ENCODE measurements at places on chromosomes 16 and 17.
A peak's percentile ranks its signal among the peaks of the same experiment; 100 is the strongest.

GRCh38 chr17:78781893-78782304, at the start of gene CYTH1:
CYTH1 (minus strand) TSS chr17:78782273; CDS start chr17:78782223, 50 bp downstream.
- no peak for DNase-seq

GRCh38 chr17:45162025-45162687, 481 bp downstream of the HEXIM2 start:
- no peak for DNase-seq

GRCh38 chr17:15398736-15399331, 57.4 kb upstream of the TEKT3 start:
- DNase-seq = no peak

DNA sequence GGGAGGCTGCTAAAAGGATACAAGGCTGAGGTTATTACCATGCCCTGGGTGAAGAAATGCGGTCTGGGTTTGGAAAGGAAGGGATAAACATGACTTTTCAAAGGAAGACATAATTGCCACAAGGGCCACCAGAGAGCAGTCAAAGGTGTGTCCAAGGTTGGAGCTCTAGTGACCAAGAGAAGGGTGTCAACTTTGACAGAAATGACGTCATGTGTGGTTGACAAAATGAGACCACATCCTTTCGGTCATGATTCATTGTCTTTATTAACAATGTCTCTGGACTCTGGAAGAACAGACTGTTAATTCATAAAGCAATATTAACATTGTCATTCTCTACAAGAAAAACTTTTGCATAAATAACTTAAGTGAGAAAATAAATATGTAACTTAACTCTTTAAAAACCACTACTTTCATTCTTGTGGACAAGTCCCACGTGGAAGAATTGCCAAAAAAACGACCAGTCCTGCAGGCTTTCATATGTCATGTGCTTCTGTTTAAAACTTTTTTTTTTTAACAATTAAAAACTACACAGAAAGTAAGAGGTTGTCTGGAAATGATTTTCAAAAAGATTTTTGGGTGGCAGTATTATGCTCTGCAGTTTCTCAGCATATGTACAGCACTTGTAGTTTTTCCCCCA, 5.0 kb downstream of the SOST start:
- peak; percentile 48 for DNase-seq

DNA sequence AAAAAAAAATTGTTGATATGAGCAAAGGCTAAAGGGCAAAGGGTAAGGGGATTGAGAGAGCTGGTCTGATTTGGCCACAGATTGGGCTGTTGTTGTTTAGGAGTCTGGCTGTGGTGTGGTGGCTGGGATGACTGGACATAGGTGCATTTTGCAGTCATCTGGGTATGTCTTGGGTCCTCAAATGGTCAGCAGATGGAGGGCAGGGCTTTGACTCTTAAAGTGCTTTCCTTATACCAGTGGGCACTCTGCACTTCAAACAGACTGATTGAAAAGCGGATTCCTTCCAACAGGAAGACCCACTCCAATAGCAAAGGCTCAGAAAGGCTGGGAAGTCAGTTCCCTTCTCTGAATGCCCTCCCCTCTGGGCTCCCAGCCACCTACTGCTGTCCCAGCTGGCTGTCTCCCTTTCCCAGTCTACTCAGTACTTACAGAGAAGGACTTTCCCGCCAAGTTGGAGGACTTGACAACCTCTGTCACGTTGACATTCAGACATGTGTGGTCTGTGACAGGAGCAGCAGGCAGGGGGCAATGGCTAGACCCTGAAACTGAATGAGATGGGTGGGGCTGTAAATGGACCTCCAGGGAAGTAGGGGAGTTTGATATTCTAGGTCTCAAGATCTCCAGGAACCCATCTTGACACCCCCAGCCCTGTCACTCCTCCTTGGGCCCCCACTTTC, 19.6 kb upstream of the MFSD6L start:
- DNase-seq = no peak

- no peak for DNase-seq
Measured at GRCh38 chr17:63270610-63271009, 175.5 kb downstream of the CYB561 start.

GRCh38 chr16:8107296-8107695, 483.0 kb downstream of the TMEM114 start:
- no peak for DNase-seq

DNA sequence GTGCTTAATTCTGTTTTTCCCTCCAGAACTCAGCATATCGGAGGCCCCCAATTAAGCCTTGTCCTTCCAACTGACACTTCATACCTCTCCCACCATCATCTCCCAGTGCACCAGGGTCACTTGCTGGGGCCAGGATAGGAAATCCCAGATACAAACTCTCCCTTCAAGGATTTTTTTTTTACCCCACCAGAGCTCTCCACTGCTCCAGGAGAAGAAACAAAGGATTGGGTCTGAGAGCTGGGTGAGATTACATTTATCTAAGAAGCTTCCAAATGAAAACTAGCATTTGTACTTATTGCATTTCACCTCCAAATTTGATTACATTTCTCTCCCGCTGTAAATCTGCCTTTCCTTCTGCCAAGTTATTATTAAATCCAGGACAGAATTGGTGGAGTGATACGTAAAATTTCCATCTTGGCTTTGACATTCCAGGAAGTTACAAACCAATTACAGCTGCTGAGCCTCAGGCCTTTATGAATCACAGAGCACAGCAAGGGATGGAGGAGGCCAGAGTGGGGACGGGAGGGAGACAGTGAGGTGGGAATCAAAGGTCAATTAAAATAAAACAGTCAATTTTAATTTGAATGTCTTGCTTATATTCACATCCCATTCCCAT, 123.5 kb downstream of the USP31 start:
- no peak for DNase-seq

GRCh38 chr16:1153480-1154160, 714 bp downstream of the CACNA1H start:
- no peak for DNase-seq

GRCh38 chr16:31331141-31331764, 23.7 kb upstream of the ITGAX start:
- DNase-seq = peak; percentile 48

- peak; percentile 87 for DNase-seq
Measured at GRCh38 chr16:83956336-83957289, 3.6 kb downstream of the OSGIN1 start.

DNA sequence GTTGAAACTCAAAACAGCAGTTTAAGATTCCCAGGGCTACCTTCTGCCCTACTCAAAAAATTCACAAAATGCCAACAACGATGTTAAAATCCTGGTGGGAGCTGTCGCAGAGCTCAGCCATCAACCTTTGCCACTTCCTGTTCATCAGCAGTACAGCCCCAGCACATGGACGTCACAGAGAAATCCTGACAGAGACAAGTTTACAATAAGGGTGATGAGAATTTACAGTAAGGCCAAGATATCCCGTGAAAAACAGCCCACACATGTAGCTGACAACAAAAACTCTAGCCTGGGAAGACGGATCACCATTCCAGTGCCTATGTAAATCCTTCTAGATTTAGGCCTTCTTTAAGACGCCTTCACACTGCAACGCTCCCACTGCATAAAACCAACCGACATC, 18.8 kb downstream of the USP22 start:
- DNase-seq = no peak

- DNase-seq = no peak
Measured at GRCh38 chr17:60345233-60345632, 46.7 kb downstream of the USP32 start.

DNA sequence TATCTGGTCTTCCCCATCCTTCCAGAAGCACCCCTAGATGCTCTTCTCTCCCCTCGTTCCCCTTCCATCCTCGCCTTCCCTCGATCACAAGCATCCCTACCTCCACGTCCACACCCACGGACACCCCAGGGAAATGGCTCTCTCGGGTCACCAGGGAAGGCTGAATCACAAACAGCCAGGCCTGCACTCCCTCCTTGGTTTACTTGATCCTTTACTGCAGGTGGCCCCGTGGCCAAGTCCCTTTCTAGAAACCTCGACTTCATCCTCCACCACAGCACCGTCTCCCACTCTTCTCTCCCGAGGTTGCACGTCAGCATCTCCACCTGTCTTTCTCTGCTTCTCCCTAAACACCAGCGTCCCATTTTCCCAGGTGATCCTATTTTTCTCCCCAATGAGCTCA, 6.5 kb upstream of the RBFOX3 start:
- DNase-seq = no peak

DNA sequence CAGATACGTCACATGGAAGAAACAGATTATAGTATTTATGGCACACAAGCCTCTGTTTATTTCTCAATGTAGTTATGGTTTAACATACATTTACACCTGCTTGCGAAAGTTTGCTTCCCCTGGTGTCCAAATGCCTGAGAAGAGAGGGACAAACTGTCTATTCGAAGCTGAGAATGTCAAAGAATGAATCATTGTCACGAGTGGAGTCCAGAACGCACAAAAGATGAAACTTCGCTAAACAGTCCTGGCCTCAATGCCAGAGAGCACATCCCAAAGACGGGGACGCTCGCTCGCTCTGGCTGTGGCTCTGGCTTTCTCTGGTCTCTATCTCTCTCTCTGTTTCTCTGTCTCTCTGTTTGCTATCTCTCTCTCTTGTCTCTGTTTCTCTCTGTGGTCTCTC, 298.8 kb downstream of the FOXL1 start:
- DNase-seq = no peak

Measured in GM10248 (cell line).